LHCN-M2 (cell line): ENCODE measurements at places on chromosomes 7 and 10. TPM values are rescaled to one million over a fixed set of nuclear protein-coding genes. Genes with fewer than 3 reads are reported as not detected.
A peak's percentile ranks its signal among the peaks of the same experiment; 100 is the strongest.

KAZALD1 gene
- total RNA-seq, result 15.1 and 16.1 TPM in 2 replicates

- peak; percentile 62 for DNase-seq
Measured at GRCh38 chr7:24573554-24574338, 494 bp downstream of the PALS2 start.

GRCh38 chr10:88515235-88515634, 67.9 kb downstream of the RNLS start:
- no peak for DNase-seq

GRCh38 chr7:50368366-50368765, 63.9 kb downstream of the IKZF1 start:
- DNase-seq, result no peak

- DNase-seq, result no peak
Measured at GRCh38 chr7:141178486-141179135, 104.7 kb downstream of the TMEM178B start.

DNA sequence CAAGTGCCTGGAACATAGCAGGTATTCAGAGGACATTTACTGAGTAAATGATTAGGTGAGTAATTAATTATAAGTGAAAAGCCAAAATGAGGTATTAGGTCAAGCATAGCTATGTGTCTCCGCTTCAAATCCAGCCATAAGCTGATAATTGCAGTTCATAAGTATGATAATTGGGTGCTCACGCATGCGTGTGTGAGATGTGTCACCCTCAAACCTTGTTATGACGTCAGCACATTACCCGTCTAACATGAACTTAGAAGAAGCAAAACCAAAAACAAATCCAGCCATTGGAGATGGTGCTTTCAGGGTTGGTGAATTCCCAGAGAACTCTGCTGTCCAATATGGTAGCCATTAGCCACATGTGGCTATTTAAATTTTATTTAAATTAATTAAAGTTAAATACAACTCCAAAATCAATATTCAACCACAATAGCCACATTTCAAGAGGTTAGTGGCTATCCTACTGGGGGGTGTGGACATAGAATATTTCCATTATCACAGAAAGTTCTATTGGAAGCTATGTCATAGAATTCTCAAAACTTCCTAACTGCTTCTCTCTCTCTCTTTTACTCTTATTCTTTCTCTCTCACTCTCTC, at the start of gene CPA5:
CPA5 (plus strand) TSS at position 546 of the 596 bp plus-strand sequence. CDS start 1,670 bp downstream, outside the sequence.
- no peak for DNase-seq

CRHR2 gene
- total RNA-seq, result not detected in 2 replicates

DNA sequence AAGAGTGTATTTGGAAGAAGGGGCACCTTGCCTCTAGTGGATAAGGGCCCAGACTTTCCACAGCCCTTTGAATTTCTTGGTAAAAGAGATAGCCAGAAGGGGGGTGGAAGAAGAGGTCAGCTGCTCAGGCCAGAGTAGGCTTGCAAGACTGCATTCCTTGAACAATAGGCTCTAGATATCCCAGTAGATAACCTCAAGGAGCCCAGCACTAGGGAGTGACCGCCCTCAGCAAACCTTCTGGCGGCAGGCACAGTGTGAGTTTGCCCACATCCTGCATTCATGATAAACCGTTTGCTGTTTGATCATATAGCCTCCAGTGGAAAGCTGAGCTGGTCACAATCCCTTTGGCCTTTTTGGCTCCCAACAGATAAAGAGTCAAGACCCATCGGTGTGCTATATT, 70.5 kb downstream of the NPY start:
- DNase-seq, result no peak

- DNase-seq, result no peak
Measured at GRCh38 chr10:1412531-1413189, 324.7 kb downstream of the ADARB2 start.

DNA sequence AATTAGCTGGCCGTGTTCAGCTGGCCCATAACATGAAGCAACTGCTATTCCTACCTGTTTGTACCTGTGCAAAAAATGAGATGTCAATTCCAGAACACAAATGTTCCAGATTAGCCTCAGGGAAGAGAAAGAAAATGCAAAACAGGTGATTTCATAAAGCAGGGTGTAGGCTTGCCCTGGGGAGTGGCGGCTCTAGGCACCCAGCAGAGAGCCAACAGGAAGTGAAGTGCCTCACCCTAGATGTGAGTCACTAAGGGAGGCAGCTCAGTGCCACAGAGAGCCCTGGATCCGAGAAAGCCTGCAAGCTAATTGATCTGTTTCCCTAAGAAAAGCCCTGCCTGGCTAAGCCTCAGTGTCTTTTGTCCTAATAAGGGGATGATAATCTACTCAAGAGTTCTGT, 240.0 kb downstream of the ARHGAP21 start:
- DNase-seq, result peak; percentile 64
